ENCODE measurements at places on chromosomes 3 and 15.

DNA sequence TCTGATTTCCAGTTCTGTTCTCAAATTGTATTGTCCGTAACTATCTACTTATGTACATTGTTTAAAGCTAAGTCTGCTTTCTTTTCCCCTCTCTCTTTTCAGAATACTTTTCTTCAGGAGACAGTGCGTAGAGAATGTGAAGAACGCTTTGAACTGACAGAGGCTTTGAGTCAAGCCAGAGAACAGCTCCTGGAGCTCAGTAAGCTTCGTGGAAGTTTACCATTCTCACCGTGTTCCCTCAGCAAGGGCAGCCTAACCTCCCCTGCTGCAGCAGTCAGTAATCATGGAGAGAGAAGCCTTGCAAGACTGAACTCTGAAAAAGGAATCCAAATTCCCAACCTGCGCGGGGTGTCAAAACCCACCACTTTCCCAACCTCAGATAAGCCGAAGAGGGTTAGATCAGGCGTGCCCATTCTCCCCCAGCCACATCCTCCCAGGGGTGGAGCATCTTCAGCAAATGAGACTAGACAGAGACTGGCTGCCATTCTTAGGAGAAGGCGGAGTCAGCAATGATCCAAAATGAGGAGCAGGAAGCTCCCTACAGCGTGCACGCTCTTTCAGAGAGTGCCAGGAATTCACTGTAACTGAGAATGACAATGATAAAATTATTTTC is 114.6 kb downstream of the CCNL1 start:
- DNase-seq, result no peak

- DNase-seq, result no peak
Observed at GRCh38 chr3:13199006-13199776, 126.0 kb upstream of the IQSEC1 start.

GRCh38 chr15:39684233-39684632 is 98.4 kb downstream of the FSIP1 start:
- DNase-seq, result no peak

DNA sequence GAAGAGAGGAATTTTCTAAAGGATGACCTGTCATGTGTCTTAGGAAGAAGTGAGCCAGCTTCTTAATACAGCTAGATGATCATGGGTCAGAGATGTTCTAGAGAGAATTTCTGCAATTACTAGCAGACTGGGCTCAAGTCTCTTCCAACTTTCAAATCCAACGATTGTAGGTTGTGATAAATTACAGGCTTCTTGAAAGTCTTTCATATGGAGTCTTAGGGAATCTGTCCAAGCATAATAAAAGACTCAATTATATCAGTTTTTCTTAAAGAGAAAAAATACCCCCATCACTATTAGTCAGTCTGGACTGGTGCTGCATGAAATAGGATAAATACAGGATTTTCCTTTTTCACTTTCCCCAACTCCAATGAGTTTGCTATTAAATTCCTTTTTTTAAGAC is 59.1 kb downstream of the DRD3 start:
- no peak for DNase-seq

GRCh38 chr3:159852821-159853505 is 135.7 kb upstream of the IL12A start:
- no peak for DNase-seq

DNA sequence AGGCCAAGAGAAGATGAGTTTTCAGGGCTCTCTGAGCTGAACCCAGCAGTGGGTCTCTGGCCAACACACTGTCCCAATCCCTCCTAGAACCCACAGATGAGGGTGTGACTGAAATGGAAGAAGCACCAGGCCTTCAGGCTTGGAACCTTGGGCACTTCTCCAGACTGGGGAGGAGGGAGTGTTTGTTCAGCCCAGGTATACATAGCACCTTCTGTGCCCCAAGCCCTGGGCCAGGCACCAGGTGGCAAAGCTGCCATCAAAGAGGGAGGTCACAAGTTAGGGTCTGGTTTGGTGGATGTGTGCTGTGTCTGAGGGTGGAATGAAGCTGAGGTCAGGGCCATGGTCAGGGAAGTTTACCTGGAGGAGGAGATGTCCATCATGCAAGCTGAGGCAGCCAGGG is 15.8 kb upstream of the RHO start:
- no peak for DNase-seq

All from omental fat pad (tissue), 4 donors.